Stimulated activated CD4-positive, alpha-beta T cell treated with anti-CD3 and anti-CD28 coated beads, TNF-alpha, amount 100 ng/mL, for 48 hours (primary cell): ENCODE measurements at places on chromosomes 1 and 21.

DNA sequence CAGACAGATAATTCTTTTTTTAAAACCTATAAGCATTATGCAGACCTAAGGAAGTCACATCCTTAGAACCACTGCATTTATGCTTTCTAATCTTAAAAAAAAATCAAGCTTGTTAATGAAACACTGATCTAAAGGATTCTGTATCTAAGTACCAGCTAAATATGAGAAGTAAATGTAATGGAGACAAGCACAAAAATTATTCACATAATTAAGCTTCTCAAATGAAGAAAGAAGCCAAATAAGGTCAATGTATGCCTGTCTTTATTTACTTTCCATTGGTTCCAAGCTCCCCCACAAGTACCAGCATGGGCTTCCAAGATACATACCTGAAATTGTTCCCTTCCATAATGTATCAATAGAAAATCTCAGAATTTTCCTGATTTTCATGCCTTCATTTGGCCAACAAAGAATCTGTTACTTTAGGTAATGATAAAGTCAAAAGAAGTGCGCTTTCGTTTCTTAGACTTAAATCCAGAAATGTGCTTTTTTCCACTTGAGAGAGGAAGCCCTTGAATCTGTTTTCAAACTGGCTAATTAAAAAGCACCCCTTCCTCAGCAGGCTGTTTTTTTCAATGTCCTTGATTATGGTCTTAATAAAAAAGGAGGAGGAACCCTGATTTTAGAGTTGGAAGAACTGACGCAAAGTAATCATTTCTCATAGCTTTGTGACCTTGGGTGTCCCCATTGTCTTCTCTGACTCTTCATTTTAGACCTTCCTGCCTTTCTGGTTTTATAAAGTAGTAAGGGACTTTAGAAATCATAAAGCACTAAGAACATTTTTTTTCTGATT lies 3.8 kb downstream of the RGS2 start:
- DNase-seq: no peak

DNA sequence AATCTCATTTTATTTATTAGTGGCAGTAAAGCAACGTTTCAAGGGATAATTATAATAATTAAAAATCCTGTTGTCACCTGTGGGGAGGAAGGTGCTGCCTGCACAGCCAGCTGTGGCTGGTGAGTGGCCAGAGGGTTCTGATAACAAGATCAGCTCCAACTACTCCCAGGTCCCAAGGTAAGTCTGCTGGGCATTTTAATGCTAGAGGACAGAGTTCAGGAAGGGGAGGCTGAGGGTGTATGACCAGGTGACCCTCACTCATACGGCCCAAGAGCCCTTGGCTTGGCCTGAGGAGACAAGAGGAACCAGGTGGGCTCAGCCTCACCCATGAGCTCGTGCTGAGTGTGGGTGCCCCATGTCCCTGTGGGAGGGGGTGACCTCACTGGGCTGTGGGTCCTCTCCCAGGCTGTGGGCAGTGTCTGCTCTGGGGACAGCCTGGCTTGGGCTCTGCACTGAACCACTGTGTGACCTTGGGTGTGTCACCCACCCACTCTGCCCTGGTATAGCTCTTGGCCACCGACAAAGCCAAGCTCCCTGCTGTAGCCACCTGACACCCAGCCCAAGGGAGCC lies 223.8 kb downstream of the PTPRU start:
- DNase-seq: no peak

DNA sequence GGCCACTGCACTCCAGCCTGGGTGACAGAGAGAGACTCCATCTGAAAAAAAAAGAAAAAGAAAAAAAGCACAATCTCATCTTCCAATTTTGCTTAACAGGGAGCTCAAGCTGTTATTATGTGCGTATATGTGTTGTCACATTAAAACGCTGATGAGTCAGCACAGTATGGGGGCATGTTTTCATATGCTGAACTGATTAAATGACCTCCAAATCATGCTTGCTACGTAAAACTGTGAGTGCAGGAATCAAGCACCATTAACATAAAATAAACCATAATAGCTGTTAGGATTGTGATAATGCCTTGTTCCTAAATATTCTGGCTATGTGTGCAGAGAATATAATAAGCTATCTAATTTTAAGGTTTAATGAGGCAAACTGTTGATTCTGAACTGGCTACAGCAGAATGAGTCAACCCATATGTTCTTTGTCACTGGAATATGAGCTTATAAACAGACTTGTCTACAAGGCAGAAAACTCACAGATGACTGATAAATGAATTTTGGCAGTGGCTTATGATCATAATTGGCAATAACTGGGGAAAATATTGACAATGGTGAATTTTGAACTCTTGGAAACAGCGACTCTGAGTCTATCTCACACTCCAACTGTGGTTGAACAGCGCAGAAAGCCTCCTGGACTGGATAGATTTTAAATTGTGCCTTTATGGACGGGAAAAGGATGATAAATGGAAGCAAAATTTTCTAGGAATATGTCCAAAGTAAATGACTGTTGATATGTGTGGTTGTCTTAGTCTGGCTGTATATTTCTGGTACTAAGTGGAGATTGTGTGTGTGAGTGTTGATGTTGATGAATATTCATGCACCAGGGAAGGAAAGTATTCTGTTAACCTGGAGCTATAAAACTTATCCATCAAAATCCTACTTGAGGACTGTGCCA lies 75.5 kb downstream of the VCAM1 start:
- no peak for DNase-seq

DNA sequence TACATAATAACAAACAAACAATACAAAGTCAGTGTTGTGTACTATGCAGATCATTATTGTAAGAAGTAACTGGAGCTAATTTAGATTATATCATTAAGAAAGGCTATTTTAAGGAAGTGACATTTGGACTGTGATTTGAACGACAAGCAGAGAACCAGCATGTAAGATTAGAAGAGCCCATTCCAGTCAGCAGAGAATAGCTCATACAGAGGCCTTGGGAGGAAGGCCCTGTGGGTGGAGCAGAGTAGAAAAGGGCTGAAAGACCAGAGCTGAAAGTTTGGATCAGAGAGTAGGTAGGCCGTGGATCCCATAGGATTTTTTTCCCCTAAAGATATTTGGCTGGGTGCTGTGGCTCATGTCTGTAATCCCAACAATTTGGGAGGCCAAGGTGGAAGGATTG lies 190.1 kb downstream of the OMA1 start:
- no peak for DNase-seq

GRCh38 chr1:228793032-228793431 lies 57.8 kb downstream of the RHOU start:
- no peak for DNase-seq
